ENCODE measurements at places on chromosomes 3 and 15.

DNA sequence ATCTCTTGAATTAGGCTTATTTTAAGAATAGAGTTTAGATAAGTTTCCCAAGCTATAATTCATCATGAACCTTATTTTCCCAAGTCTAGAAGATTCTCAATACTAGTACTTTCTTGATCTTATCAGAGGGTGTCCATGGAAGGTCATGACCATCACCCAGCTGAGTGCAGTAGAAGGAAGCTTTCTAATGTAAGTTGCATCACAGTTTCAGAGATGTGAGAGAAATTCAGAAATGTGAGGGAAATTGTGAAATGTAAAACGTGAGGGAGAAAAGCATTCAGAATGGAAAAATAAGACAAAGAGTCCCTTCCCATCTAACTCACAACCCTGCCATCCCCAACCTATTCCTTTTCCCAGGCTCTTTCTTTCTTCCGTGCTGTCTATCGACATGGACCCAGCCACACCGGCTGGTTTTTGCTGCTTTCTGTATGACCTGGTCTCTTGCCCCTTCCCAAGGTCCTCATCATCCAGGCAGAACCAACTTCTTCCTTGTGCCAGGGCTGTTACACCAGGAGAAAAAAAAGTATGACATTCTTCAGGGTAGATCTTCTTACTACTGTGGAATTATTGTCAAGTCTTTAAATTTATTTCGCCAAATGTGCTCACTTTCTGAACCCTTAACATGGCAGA lies 6.7 kb downstream of the CAPN3 start:
- no peak for DNase-seq

DNA sequence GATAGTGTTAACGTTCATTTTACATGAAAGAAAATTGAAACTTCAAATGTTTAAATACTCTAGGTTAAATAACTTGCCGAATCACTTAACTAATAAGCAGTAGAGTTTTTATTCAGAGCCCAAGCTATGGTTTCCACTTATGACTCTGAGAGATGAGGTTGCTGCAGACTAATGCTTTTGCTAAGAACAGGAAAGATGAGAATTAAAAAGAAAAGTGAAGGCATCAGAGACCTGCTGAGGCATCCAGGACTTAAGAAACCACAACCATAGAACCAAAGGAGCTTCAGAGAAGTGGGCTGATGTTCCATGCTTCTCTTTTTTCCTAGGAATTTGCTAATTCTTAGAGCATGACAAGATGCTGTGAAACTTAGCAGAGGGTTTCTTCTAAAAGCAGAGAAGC lies 9.5 kb downstream of the HMG20A start:
- no peak for DNase-seq

DNA sequence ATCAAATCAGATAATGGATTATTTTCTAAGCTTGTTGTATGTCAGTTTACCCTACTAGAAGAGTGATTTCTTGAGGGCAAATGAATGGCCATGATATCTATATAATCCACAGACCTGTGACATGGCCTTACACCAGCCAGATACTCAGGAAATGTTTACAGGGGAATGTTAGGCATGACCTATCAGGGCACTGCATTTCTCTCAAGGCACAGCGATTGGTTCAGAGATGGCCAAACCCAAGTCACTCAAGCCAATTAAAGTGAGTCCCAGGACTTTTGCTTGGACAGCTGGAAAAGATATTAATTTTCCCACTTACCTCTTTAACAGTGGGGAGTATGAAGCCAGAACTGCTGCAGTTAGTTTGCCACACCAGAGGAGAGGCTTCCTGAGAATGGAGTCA lies 28.7 kb upstream of the GATA2 start:
- DNase-seq, result no peak

DNA sequence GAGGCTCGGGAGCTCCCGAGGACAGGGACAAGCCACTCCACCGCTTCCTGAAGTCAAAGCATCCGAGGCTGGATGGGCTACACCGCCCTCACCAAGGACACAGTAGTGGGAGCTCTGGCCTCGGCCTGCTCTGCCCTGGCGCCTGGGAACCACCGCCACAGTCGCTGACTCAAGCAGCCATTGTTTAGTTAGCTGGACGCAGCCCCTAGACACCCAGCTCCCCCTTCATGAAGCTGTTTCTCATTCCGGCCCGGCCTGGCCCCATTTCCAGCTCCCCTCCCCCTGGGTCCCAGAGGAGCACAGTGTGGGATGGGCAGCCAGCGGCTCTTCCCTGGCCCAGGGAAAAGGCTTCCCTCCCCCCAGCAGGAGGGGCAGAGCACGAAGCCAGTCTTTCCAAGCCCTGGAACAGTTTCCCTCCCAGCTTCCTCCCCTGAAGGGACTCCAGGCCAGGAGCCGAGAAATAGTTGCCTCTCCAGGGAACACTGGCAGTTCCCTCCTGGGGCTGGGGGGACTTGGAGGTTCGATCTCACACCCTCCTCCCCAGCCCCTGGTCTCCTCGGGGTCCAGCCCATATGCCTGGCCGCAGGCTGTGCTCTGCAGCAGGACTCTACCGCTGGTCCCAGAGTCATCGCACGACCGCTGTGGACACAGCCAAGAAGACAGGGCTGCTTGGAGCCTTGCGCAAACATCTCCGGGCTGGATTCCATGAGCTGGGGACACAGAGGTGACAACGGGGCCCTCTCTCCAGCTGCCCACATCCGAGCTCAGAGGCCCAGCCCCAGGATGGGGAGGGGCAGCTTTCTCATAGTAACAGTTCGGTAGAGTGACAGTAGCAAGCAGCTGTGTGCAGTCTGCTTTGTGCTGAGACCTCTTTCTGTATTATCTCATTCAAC lies 10.0 kb downstream of the PLXND1 start:
- peak; percentile 53 for DNase-seq

DNA sequence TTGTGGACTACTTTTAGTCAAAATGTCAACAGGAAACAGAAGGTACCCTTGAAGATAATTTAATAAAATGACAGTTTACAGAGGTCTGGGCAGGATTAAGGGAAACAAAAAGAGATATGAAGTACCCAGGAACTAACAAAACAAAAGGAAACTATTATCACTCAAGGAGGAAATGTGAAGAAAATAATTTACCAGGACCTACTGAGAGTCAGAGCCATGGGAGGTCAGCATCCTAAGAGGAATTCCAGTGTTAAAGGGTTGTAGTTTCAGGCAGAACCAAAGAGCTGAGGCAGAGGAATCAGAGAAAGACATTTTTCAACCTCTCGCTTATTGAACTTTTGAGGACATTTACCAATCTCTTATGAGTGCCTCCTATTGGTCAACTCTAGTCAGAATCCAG lies 408.9 kb upstream of the CBLB start:
- DNase-seq, result peak; percentile 19

DNA sequence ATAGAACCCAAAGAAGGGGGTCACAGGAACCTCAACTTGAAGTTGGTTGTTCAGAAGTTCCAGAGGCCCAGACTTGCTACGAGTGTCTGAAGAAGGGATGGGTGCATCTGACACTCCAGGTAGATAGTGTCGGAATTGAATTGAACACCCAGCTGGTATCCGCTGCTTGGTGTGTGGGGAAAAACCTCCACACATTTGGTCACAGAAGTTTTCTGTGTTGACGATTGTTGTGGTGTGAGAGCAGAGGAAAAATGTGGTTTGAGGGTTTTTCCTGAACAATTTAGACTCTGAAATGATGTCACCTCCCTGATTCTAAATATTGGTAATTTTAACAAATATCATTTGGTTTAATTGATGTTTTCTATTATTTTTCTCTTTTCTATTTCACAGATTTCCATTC lies 218.8 kb upstream of the CTNNB1 start:
- no peak for DNase-seq

Measured in kidney glomerular epithelial cell (primary cell).